A673 (cell line): ENCODE measurements at places on chromosomes 4 and X. TPM values are rescaled to one million over a fixed set of nuclear protein-coding genes. Genes with fewer than 3 reads are reported as not detected.
A peak's percentile ranks its signal among the peaks of the same experiment; 100 is the strongest.

DNA sequence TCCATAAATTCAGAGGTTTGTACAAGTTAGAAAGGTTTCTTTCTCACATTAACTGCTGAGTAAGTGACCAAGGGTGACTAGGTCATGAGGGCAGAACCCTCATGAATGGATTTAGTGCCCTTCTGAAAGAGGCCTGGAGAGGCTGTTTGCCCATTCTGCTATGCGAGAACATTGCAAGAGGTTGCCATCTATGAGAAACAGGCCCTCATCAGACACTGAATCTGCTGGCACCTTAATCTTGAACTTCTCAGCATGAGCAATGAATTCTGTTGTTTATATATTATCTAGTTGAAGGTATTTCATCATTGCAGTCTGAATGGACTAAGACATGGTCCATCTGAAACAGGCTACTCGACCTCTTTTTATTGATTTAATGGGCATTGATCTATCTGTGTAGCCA lies 96.2 kb upstream of the GPRIN3 start:
- no peak for DNase-seq

DNA sequence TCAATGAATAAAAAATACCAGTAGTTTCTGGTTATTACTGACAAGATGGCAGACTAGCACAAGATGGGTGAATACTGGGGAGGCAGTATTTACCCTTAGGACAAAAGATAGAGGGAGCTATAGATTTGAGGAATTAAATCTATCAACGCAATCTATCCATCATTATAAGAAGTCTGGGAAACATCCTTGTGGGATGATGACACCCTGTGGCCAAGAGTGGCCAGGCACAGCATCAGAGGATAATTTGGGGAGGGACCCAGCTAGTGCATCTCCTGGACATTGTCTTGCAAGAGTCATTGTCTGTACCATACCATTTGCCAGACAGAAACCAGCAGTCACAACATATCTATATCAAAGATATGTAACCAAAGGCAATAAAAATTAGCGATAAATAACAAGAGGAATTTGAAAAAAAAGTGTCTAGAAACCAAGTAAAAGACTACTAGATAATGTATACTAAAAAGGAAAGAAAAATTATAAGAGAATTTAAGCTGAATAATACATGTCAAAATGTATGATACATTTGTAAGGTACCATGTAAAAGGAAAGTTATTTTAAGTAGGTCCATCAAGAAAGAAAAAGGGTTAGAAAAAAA lies 22.9 kb downstream of the KCTD8 start:
- peak; percentile 6 for DNase-seq

DNA sequence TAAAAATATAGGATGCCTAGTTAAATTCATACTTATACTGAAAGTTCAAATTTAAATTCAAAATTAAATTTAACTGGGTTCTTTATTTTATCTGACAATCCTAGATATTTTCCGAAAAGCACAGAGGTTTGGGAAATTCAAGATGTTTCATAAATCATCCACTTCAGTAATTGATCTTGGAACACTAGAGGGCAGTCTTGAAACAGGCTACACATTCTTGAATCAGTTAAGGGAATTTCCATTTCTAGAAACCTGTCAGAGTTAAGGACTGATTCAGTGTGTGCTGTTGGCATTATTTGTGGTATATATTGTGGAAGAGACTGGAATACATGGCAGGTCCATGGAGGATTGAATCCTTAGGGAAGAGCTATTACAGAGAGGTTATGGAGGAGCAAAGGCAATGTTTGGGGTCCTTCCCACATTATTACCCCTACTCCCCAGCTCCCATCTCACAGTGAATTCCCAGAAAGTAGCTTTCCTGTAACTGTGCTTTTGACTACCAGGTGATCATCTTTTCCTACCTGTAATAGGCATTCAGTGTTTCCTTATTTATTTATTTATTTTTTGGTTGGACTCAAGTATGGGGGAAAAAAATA lies 92.9 kb downstream of the EGF start:
- DNase-seq: peak; percentile 84

The SATL1 gene
- total RNA-seq: 0.13 and 0.24 TPM in 2 replicates

The CA5B gene
- total RNA-seq: 9.4 and 13.2 TPM in 2 replicates

The HELQ gene
- total RNA-seq: 6.6 and 11.5 TPM in 2 replicates

The EFHC2 gene
- 0.11 and 0.26 TPM in 2 replicates for total RNA-seq

The KLHL13 gene
- 44.7 and 46.3 TPM in 2 replicates for total RNA-seq

DNA sequence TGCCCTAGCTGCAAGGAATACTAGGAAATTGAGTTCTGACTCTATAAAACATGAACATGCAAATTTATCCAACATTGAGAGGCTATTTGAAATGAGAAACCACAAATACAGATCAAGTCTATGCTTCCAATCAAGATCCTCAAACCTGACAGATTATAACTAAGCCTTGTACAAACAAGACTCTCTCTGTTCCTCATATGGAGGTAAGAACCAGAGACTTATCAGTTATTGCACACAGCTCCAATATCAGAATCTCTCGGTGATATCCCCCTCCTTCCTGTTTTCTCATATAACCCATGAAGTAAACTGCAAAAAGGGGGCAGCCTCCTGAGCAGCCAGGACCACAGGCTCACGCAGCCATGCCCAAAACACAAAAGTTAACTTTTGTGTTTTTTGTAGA lies 36.5 kb downstream of the FBXW7 start:
- DNase-seq: no peak

DNA sequence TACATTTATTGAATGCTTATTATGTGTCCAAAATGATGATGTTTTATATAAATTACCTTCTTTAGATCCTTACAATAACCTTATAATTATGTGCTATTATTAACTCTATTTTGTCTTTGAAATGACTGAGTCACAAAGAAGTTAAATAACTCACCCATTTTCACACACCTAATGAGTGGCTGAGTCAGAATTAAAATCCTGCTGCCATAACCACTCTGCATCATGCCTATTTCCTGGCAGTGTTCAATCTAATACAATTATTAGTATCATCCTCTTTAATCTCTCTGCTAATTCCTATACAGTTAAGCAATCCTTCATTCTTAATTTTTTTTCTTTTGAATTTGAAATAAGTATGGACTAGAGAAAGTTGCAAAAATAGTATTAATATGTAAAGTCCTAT lies 342.9 kb downstream of the CFAP299 start:
- no peak for DNase-seq

The SOD3 gene
- total RNA-seq: not detected in 2 replicates

- DNase-seq: no peak
These were observed 20.1 kb downstream of the SLITRK4 start for GRCh38 chrX:143615851-143616250.

DNA sequence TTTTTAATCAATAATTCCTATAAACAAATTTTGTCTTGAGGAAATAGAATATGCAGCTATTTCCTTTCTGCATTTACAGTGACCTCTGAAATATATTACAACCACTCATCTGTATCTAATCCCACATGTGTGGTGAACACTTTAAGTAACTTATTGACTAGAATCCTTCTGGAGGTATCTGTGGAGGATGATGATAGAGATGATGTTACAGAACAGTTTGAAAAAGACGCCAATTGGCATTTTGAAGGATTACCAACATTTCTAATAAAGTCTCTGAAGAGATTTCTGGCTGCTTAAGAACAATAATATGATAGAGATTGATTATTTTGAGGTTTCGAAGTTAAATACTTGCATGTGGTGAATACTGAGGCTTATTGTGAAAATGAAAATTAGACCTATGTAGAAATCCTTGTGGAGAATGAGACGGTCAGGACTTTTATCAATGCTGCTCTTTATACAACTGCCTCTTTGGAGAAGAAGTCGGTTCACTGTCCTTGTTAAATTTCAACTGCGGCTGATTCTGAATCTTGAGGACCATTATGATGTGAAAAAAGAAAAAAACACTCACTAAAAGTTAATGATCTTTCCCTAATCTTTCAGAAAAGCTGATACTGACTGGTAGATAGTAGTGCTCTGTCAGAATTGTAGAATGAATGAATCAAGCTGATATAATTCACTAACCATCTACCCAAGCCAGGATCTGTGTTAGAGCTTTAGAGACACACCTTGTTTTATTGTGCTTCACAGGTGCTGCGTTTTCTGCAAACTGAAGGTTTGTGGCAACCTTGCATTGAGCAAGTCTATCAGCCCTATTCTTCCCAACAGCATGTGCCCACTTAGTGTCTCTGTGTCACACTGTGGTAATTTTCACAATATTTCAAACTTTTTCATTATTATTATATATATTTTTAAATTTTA lies 204.7 kb downstream of the SPRY1 start:
- DNase-seq: peak; percentile 7

The CASP3 gene
- 52.6 and 65.5 TPM in 2 replicates for total RNA-seq

GRCh38 chr4:64911846-64912245 lies 502.6 kb upstream of the TECRL start:
- no peak for DNase-seq

- peak; percentile 74 for DNase-seq
These were observed 123.3 kb downstream of the SLC10A7 start for GRCh38 chr4:146398404-146398803.

GRCh38 chr4:184506527-184507121 lies 32.3 kb upstream of the IRF2 start:
- peak; percentile 18 for DNase-seq

The SLC7A11 gene
- total RNA-seq: 40.6 and 43.8 TPM in 2 replicates
